ENCODE measurements at places on chromosomes 7 and 10. TPM values are rescaled to one million over a fixed set of nuclear protein-coding genes. Genes with fewer than 3 reads are reported as not detected.

DNA sequence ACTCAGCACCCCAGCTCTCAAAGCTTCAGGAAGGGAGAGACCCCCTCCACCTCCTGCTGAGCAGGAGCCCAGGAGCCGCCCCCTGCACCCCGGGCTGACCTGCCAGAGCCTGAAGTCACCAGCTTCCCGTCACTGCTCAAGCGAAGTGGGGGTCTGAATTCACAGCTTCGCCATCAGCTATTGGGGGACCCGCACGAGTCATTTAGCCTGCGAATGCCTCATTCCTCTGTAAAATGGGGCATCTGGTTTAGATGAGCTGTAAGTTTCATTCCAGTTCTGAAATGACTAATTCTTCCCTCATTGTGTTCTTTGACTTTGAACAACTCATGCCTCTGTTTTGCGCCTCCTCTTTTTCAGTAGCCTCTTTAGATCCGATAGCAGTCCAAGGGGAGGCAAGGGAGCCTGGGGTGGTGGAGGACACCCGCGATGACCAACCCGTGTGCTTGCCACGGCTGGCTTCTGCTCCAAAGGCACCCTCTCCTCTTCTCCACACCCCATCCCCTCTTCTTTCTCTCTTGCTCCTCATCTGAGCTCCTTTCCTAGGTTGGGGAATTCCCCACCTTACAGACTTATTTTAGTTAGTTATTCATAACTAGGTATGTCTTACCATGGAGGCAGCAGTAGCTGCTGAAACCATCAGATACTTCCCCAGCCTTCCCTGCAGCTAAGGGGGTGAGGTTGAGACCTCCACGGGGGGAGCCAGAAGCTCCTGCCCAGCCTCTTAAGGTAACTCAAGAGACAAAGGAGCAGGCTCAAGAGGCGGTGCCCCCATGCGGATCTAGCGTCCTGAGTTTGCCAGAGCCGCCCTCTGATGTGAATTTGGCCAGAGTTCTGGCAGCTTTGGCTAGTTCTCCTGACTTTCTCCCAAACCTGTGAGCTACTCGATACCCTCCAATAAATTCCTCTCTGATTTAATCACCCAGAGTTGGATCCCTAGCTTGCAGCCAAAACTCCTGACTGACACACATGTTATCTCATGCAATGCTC lies 47.7 kb downstream of the RBM17 start:
- H3K4me1 ChIP-seq, result peaks cover 57% of the 10 kb centered on the region
- H3K36me3 ChIP-seq, result no peaks in the 10 kb centered on the region
- DNase-seq, result peak; percentile 83
- peak overlapping the region; percentile 52 for H3K27ac ChIP-seq

DNA sequence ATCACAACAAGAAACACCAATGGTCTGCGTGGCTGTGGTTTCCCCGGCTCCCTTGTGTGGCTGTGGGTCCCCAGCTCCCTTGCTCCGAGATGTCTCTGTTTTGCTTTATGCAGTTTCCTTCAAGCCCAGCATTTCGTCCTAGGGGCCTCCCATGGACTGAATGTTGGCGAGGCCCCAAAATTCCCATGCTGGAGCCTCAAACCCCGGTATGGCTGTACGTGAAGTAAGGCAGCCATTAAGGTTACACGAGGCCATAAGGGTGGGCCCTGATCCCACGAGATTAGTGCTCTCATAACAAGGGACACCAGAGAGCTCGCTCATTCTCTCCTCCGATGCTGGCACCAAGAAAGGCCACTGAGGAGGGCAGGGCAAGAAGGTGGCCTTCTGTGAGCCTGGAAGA lies 44.6 kb downstream of the INSIG1 start:
- no peak overlapping the region for H3K27ac ChIP-seq
- peaks cover 29% of the 10 kb centered on the region for H3K27me3 ChIP-seq
- DNase-seq, result no peak
- peaks cover 16% of the 10 kb centered on the region for H3K4me1 ChIP-seq
- H3K36me3 ChIP-seq, result no peaks in the 10 kb centered on the region
- H3K4me3 ChIP-seq, result no peak overlapping the region

- no peak overlapping the region for H3K27ac ChIP-seq
- H3K36me3 ChIP-seq, result no peaks in the 10 kb centered on the region
- no peak overlapping the region for H3K4me3 ChIP-seq
- no peaks in the 10 kb centered on the region for H3K27me3 ChIP-seq
- no peak for DNase-seq
These were observed 100.3 kb downstream of the ARL5B start for GRCh38 chr10:18759575-18759974.

FRMPD2 gene
- total RNA-seq, result not detected

DNA sequence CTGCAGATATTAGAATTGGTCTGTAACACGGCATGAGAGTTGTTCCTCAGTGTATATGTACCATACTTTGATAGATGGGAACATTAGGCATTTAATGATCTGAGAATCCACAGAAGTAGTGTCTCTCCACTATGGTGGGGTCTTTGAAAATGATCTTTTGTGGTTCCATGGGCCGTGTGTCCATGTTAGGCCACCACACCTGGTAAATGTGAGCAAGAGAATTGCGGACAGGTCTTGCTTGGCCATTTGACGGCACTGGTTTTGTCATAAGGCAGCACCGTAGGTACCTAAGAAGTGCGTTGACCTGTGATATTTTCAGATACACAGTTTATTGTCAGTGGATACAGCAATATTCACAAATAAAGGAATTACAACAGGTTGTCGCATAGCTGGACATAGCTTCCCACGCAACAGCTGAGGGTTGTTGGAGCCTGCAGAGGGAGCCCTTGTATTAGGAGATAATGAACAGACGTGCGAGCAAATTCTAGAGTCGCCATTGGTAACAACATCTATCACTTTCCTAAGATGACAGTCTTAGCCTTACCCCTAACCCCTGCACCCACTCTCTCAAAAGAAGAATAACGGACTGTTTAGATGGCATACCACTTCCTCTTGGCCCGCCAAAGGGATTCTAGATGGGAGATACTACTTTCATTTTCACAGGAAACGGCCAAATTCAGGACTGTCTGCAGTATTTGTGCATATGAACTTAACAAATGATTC lies 111.4 kb downstream of the COL28A1 start:
- H3K27me3 ChIP-seq, result peaks cover 4% of the 10 kb centered on the region
- H3K27ac ChIP-seq, result peak overlapping the region; percentile 80
- H3K36me3 ChIP-seq, result no peaks in the 10 kb centered on the region
- peak; percentile 65 for DNase-seq
- peak overlapping the region; percentile 72 for H3K4me3 ChIP-seq

DNA sequence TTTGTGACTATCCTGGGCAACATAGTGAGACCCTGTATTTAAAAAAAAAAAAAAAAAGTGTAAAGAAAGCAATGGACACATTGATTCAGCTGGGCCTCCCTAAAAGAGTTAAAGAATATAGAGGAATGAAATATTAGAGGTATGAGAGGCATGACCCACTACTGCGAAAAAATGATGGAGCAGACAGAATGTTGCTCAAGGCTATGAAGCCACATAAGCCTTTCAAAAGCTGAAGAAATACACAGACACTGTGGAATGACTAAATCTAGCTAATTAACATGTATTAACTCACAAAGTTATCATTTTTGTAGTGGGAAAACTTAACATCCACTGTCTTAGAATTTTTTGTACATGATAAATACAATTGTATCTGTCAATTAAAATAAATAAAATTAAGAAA lies 107.3 kb downstream of the HGF start:
- H3K4me1 ChIP-seq, result no peaks in the 10 kb centered on the region
- H3K27me3 ChIP-seq, result no peaks in the 10 kb centered on the region
- no peak overlapping the region for H3K27ac ChIP-seq
- H3K4me3 ChIP-seq, result no peak overlapping the region

PLCE1 gene
- 0.06 TPM for total RNA-seq

DNA sequence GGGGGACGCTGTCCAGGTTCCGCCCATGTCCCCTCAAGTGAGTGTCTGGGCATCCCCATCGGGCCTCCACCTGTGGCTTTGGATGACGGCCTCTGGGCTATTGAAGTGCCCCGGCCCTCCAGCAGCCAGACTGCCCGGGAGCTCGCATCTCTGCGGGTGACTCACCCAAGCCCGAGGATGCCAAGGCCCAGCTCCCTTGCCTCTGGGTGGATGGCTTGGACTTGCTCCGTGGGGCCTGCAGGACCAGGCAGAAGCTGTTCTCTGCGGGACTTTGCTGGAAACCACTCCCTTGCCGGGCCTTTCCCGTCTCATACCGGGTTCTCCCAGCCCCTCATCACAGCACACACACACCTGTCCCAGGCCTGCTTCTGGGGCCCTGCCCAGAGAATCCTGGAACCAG lies 22.4 kb downstream of the DPYSL4 start:
- no peaks in the 10 kb centered on the region for H3K27me3 ChIP-seq
- no peak overlapping the region for H3K27ac ChIP-seq
- no peaks in the 10 kb centered on the region for H3K36me3 ChIP-seq
- no peak for DNase-seq

Data from activated CD8-positive, alpha-beta memory T cell treated with anti-CD3 and anti-CD28 coated beads, Interleukin-2, amount 10 ng/mL, durations not matched to agents 7 days and 5 days (primary cell).